Immature natural killer cell (primary cell): ENCODE measurements at places on chromosomes 2 and 18. TPM values are rescaled to one million over a fixed set of nuclear protein-coding genes. Genes with fewer than 3 reads are reported as not detected.

GRCh38 chr18:68543344-68543743, 171.6 kb downstream of the TMX3 start:
- DNase-seq: no peak

DNA sequence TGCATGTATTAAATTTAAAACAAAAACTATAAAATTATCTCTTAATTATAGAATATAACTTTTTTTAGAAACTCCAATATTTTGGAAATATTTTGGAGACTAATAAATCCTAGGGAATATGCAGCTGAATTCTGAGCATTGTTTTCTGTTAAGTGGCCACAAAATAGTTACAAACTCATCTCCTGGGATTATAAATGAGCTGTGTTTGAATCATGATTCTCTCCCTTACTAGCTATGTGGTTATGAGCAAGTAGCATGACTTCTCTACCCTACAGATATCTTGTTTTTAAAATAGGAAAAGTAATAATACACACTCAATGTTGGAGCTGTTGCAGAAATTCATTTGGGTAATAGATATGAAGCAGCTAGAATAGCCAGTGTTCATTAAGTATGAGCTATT, 137.9 kb upstream of the ITGA4 start:
- no peak for DNase-seq

GRCh38 chr2:27182346-27182745, 29.5 kb upstream of the ATRAID start:
- no peak for DNase-seq

- no peak for DNase-seq
Observed at GRCh38 chr2:120719491-120719890, 16.2 kb upstream of the GLI2 start.

DNA sequence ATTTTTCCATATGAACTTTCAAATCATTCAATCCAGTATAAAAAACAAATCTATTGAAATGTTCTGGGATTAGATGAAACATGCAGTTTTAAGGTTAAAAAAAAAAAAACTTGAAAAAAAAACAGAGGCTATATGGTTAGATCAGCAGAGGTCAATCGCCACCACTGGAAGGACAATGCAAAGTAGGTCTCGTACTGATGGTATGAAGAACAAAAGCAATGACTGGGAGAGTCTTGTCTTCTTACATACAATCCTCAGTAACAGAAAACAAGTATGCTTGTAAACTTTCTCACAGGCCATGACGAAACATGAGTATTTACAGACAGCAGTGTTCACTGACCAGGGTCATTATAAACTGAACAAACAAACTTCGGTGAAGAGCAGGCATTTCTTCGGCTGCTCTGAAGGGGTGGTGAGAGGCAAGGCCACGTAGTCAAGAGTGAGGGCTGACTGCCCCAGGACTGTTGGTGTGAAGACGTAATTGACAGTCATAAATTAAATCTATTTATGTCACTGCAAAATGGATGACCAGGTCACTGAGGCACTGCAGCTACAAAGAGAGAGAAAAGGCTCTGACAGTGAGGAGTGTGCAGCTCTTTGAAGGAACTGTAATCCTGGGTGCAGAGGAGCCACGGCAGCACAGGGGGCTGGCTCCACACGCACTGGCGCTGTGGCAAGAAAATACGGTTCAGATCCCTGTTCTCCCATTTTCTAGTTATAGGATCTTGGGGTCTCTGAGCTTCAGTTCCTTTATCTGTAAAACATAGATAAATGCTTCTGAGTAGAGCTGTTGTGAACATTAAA, 60.0 kb downstream of the NXPH2 start:
- DNase-seq: no peak

GRCh38 chr2:162573288-162573687, 229.4 kb downstream of the GCA start:
- DNase-seq: no peak

DNA sequence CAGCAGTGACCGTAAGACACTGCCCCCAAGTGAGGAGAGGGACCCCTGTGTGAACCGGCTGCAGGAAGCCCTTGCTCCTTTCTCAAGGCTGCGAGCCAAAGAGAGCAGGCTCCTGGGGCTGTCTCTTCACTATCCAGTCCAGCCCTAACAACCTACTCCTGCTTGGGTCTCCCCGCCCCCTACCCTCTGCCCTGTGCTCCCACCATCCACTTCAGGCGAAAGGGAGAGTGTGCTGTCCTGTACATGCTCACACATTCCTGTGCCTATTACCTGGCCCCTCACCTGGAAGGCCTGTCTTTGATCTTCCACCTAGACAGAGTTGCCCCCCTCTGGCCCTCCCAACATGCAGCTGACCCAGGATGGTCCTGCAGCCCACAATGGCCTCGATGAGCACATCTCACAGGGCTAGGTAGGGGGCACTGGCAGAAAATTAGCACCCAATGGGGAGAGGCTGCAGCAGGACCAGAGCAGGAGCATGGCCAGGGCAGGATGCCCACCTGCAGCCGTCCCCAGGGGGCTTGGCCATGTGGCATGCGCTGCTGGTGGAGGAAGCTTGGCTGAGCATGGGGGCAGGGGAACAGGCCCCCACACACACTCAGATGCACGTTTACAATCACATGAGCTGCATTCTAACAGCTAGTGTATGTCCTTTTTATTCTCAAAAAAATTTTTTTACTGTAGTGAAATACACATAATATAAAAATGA, 93.5 kb downstream of the POLR1A start:
- no peak for DNase-seq

DNA sequence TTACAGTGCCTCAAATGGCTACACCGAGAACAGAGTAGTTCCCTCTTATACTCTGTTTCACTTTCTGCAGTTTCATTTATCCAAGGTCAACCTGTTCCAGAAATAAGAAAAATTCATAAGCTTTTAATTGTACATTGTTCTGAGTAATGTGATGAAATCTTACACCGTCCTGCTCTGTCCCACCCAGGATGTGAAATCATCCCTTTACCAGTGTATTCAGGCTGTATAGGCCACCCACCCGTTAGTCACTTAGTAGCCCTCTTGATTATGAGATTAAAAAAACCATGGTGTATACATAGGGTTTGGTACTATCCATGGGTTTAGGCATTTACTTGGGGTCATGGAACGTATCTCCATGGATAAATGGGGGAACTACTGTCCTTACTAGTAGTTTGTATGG, 29.8 kb downstream of the STARD6 start:
- DNase-seq: no peak

DNA sequence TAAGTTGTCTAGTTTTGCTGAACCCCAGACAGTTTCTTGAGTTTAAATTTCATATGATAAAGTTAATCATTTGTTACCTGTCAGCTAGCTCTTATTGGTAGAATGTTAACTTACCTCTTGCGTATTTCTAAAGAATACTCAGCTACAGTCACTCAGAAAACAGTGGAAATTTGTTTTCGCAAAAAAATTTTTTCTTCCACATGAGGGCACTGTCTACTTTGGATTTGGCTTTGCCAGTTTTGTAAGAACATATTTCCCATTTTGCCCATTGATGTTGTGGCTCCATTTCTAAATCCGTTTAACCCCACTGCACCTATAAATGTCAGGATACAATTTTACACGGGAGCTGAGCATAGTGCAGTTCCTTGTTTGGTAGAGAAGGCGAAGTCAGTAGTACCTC, 19.1 kb upstream of the GCFC2 start:
- no peak for DNase-seq

GRCh38 chr2:56170988-56171387, 12.8 kb upstream of the CCDC85A start:
- DNase-seq: no peak

GRCh38 chr2:3344897-3345296, 32.7 kb downstream of the EIPR1 start:
- DNase-seq: no peak

The ATP8B1 gene
- 0.55 TPM for polyA plus RNA-seq
